Fibroblast of skin of left biceps (primary cell): ENCODE measurements at places on chromosomes 16 and 17.

GRCh38 chr16:89544113-89544512, 16.4 kb upstream of the RPL13 start:
- no peak for DNase-seq

GRCh38 chr16:68116256-68116867, 31.2 kb downstream of the NFATC3 start:
- DNase-seq: no peak

GRCh38 chr17:48426019-48426665, 3.9 kb downstream of the SKAP1 start:
- DNase-seq: no peak

DNA sequence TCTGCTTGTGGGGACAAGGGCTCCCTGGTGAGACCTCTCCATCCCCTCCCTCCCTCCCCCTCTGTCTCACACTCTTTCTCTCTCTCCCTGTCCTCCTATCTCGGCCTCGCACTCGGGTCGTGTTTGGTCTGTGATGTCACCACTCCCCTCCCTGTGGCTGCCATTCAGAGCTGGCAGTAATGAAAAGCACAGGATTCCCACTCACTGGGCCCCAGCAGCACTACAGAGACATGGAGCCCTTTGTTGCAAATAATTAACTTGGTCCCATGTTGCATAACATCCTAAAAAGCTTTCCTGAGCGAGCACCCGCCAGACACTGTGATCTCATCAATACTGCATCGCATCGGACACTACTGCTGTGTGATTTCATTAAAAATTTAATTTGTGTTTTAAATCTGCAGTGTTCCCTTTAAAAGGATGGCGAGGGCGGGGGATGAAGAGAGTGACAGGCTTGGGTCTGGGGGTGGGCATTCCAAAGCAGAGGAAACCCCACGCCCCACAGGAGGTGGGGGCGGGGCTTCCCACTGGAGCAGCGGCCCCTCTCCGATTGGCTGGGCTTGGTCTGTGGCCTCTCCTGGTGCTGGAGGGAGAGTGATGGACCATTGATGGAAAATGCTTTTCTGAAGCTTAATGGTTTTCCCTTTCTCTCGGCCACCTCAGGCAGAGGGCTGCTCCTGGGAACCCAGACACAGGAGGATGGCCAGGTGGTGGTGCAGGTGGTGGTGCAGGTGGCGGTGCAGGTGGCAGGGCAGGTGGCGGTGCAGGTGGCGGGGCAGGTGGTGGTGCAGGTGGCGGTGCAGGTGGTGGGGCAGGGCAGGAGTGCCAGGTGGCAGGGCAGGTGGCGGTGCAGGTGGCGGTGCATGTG, 15.3 kb upstream of the NPTX1 start:
- DNase-seq: no peak

GRCh38 chr16:30715750-30716445, 16.9 kb downstream of the SRCAP start:
- no peak for DNase-seq

GRCh38 chr17:18008496-18009268, 30.3 kb downstream of the ATPAF2 start:
- DNase-seq: peak; percentile 14

DNA sequence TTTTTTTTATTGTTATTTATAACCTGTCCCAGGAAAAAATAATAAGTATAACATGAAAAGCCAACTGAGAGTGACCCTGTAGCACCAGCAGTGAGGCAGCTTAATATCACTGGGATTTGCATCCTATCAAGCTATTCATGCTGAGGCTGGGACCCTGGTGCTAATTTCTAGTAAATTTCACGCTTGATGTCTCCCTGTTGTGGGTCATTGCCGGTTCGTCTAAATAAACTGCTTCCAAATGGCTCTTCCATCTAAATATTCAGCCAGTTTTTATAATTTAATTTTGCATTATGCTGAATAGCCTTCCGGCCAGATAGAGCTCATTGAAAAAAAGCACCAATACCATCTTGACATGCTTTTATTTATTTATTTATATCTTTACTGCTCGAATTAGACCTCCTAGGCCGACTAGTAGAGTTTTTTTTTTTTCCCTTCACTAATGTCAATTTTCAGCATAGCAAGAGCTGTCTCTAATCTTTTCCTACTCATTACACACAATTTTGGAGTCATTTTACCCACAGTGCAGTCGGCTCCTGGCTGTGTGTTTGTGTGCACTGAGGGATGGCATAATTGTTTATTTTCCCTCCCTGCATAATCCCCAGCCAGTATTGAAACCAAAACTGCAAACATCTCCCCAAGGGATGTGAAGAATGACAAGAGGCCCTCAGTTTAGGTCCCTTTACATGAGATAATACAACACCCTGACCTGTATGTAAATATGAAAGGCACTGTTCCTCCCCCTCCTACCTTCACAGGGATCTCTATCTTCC, 168.8 kb downstream of the AATF start:
- DNase-seq: no peak

DNA sequence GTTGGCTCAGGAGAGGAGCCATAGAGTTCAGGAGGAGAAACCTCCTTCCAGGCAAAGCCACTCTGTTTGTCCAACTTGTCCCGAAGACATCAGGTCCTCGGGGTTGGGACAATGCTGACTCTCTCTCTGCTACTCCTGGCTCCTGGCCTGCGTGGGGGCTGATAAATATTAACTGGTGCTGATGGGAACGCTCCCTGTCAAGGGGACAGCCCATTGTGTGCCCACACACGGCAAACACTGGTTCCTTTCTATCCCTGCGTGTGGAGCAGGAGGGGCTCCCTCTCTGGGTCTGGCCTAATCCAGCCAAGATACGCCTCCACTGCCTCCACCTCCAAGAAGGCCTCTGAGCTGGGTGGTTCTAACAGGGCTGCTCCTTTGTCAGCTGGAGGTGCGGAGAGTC, 4.4 kb downstream of the KIF19 start:
- no peak for DNase-seq

- no peak for DNase-seq
Measured at GRCh38 chr17:33229499-33229898, 63.6 kb downstream of the ASIC2 start.

DNA sequence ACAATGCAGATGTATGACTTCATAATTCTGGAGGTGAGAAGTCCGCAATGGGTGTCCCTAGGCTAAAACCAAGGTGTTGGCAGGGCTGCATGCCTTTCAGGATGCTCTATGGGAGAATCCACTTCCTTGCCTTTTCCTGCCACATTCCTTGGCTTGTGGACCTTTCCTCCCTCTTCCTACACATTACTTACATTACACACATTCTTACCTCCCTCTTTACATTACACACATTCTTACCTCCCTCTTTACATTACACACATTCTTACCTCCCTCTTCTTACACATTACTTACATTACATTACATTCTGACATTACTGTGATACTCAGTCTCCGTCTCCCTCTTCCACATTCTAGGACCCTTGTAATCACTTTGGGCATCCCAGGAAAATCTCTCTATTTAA, 14.2 kb upstream of the CDH5 start:
- DNase-seq: no peak

- DNase-seq: no peak
Measured at GRCh38 chr17:43342589-43342890, 56.3 kb upstream of the ARL4D start.

GRCh38 chr16:19517424-19518089, 4.3 kb downstream of the GDE1 start:
- DNase-seq: no peak

DNA sequence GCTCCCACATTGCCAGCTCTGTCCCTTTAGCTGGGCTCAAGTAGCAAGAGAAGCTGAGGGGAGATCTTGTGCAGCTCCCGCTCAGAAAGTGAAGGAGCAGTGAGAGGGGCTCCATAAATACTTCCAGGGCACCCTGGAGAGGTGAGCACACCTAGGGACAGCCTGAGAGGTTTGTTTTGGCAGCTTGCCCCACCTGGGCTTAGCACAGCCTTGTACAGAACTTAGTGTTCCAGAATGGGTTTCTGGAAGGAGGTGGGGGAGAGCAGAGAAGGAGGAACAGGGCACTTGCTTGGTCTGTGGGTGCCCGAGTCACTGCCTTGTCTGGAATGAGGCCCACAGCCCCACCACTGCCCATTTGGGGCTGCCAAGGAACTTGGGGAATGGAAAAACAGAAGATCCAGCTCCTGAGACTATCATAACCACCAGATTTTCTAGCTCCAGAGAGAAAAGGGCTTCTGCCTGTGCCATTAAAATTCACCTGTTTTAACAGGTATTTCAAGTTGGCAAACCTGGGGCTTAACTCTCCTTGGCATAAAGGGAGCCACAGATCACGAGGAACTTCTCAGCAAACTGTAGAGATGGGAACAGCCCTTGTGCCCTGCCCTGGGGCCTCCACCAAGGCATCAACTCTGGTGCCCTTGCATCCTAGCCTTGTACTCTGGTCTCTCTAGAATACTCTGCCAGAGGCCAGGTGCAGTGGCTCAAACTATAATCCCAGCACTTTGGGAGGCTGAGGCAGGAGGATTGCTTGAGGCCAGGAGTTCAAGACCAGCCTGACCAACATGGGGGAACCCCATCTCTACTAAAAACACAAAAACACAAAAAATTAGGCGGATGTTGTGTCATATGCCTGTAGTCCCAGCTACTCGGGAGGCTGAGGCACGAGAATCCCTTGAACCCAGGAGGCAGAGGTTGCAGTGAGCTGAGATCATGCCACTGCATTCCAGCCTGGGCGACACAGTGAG, 1.9 kb downstream of the PRR15L start:
- DNase-seq: no peak

DNA sequence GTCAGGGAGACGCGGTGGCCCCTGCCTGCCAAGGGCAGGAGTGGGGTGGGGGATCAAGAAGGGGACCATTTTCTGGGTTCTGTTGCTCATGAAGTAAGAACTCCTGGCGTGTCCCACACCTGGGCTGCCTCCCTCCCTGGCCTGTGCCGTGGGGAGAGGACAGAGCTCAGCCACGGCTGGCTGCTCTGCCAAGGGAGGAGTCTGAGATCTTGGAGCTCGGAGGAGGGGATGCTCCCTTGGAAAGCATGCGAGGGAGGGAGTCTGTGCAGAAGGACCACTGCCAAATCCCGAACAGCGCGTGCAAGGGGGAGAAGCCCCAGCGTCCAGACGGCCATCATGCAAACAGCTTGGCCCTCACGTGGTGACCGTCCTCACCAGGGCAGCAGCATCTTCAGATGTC, 64.2 kb upstream of the ZNF469 start:
- no peak for DNase-seq

GRCh38 chr17:40471846-40472732, 28.8 kb downstream of the IGFBP4 start:
- DNase-seq: no peak

DNA sequence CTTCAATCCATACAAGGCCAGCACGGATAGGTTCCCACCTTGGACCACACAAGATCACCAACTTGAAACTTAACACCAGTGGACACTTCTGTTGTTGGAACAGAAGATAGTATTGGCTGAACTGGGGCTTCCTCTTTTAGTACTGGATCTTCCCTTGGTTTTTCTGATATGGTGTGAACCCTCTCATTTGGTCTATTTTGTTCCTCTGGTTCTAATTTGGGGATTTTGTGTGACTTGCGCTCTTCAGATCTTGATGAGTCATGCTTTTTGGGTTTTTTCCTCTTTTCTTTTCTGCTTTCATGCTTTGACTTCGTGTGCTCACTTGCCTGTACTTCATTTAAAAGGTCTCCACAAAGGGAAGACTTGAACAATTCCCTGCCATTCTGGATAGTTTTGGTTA, 39.0 kb downstream of the SOST start:
- no peak for DNase-seq

- no peak for DNase-seq
Measured at GRCh38 chr17:4119299-4119698, 23.5 kb downstream of the ZZEF1 start.

GRCh38 chr17:52035336-52035915, 123.1 kb downstream of the CA10 start:
- no peak for DNase-seq

GRCh38 chr16:80503107-80503506, 37.7 kb upstream of the DYNLRB2 start:
- DNase-seq: no peak

GRCh38 chr17:80925688-80926335, 65.8 kb upstream of the CHMP6 start:
- DNase-seq: no peak

DNA sequence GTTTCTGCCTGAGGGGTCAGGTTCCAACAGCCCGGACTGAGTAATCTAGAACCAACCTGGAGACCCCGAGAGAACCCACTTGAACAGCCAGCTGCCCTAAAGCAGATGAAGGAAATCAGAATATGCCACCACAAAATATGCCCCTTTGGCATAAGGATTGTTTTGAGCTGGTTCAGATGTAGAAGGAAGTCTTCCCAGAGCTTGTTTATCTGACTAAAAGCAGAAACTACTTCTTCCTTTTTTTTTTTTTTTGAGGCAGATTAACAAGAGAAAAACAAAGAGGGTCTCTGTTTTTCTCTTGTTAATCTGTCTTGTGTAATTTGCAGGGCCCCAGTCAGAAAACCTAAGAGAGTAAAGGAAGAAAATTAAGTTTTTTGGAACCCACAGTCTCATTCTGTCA, 53.0 kb downstream of the PECAM1 start:
- DNase-seq: no peak

DNA sequence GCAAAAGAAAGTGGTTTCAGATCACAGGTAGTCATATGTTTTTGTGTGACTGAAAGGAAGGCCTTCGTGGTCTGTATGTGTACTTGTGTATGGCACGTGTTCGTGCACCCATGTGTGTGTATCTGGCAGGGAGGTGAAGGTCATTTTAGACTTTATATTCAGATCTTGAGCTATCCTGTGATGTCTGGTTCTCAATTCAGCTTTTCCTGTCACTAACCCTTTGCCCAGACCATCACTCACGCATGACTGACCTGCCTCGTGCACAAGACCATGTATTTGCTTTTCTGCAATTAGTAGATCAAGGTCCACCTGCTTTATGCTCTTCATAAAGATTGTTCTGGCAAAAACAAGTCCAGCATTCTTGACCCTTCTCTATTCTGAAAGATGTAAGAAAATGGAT, 139.7 kb upstream of the MAF start:
- DNase-seq: no peak

DNA sequence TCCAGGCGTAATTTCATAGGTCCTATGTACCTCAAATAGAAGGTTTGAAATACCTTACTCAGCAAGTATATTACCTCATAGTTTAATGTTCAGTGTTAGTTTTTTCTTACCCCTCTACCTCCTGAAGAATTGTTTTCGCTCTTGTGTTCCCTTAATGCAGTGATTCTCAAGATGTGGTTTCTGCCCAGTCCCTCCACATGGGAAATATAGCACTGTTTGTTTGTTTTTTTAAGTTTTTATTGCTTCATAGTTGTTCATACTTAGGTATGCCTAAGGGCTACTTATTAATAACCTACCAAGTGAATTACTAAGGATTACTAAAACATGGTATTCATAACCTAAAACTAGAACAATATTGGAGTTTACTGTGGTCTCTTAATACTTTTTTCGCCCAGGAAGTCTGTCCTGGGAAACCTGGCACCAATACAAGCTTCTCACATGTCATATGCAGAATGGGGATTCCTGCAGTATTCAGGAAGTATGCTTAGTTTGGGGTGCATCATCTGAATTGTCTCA, 5.0 kb downstream of the RSPRY1 start:
- DNase-seq: no peak

- DNase-seq: no peak
Measured at GRCh38 chr17:82840431-82840831, 609 bp upstream of the ZNF750 start.

GRCh38 chr17:35972945-35973332, 8.4 kb downstream of the CCL16 start:
- DNase-seq: no peak
